ENCODE measurements at places on chromosomes 6 and 20. TPM values are rescaled to one million over a fixed set of nuclear protein-coding genes. Genes with fewer than 3 reads are reported as not detected.

TBP gene
- total RNA-seq = 9.6 TPM

RSPH4A gene
- 0.10 TPM for total RNA-seq

ABHD16B gene
- total RNA-seq = not detected

EYS gene
- under 0.01 TPM for total RNA-seq

TPMT gene
- total RNA-seq = 13.9 TPM

PKIB gene
- total RNA-seq = 6.5 TPM

FLRT3 gene
- total RNA-seq = 0.52 TPM

TGM3 gene
- total RNA-seq = not detected

NR2E1 gene
- total RNA-seq = not detected

TMC2 gene
- not detected for total RNA-seq

DYNLT2 gene
- 0.39 TPM for total RNA-seq

BICRAL gene
- total RNA-seq = 8.8 TPM

PI3 gene
- not detected for total RNA-seq

GJA1 gene
- total RNA-seq = 563 TPM
